Cortex of kidney (tissue), 1 donor: ENCODE measurements at places on chromosomes 2 and 18.

GRCh38 chr2:21281384-21281783, 157.6 kb downstream of the TDRD15 start:
- no peak for DNase-seq

DNA sequence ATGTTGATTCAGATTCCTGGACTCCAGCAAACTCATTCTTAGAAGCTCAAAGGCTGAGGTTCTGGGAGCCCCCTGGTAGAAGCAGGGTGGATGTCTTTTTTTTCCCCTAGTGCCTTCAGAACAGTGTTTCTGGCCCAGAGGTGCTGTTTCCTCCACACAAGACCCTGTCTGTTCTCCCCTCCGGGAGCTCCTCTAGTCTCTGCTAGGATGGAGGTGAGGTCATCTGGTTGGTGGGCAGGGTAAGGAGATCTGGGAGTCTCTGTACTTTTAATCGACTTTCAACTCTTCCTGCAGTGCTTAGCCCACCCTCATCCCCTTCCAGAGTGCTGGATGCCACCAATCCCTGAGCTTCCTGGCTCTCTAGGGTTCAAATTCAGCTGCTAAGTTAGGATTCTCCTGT, 192.0 kb downstream of the SH3BP4 start:
- DNase-seq: no peak

GRCh38 chr2:117555965-117556364, 258.5 kb upstream of the DDX18 start:
- DNase-seq: no peak

DNA sequence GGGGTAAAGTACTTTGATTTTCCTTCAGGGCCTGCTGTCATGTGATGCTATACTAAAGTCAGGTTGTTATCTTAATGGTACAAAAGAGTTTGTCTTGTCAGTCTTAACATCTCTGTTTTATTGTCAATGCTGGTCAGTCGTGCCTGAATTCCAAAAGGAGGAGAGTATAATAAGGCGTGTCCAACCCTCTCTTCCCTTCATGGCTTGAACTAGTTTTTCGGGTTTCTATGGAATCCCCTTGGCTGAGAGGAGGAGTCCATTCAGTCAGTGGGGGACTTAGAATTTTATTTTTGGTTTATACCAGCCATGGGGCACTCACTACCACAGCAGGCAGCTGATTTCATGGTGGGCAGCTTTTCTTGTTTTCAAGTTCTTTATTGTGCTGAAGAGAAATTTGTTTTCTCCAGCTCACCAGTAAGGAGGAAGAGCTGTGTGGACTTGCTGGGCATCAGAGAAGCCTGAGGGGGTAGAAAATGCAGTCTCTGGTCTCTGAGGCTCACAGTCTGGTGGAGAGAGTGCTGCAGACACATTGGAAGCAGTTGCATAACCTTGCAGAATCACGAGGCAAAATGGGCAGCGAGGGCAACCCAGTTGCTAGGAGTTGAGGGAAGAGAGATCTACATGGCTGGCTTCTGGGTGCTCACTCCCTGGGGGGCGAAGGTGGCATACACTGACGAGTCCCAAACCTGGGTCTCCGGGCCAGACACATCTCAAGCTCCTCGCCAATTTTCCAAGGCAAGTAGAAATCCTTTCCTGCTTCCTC, 193.1 kb downstream of the ZBTB7C start:
- DNase-seq: no peak

DNA sequence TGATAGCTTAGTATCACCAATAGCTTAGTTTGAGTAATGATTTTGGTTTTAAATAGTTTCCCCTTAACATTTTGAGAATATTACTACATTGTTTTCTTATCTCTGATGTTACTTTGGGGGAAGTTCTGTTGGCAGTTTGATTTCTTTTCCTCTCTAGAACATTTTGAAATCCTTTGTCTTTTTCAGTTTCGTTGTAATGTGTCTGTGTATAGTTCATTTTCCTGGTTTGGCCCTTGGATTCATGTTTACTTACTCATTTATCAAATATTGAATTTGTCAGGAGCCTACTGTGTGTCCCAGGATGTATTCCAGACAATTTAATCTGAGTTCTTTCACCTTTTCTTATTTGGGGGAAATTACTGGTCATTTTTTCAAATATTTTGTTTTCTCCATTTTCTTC, 16.7 kb downstream of the ANKRD12 start:
- no peak for DNase-seq

DNA sequence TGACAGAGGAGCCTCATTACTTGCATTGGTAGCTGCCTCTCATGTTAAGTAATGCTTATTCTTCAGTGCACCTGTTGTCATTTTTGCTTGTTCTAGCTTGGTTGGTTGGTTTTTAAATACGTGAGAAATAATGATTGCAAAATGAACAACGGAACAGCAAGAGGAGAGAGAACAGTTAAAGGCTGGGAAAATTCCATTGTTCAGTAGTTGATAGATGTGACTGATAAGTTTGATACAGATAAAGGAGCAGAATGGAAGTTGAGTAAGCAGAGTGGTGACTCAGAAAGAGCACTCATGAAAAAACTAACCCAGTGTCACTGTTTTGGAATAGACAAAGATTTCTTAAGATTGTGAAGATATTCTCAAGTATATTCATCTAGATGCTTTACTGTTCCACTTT, 50.5 kb downstream of the MTA3 start:
- no peak for DNase-seq

- no peak for DNase-seq
Measured at GRCh38 chr2:960061-960736, 9.6 kb downstream of the SNTG2 start.

GRCh38 chr18:58723810-58724602, 52.7 kb downstream of the MALT1 start:
- DNase-seq: no peak

DNA sequence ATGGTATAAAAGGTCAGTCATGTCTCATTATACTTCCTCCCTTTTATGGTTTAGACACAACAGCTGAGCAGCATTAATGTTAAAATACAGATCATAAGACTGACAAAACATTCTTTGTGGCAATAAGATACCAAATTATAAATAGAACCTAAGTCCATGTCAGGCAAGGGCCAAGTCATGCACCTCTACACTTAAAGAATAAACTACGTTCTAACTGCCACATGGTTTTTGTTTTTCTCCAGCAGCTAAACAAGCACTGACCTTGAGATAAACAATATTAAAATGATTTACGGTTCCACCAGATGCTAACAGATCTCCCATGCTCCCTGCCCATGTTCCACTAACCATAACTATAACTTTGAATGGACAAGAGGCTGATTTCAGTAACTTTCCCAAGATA, 368.6 kb upstream of the TFPI start:
- DNase-seq: no peak

DNA sequence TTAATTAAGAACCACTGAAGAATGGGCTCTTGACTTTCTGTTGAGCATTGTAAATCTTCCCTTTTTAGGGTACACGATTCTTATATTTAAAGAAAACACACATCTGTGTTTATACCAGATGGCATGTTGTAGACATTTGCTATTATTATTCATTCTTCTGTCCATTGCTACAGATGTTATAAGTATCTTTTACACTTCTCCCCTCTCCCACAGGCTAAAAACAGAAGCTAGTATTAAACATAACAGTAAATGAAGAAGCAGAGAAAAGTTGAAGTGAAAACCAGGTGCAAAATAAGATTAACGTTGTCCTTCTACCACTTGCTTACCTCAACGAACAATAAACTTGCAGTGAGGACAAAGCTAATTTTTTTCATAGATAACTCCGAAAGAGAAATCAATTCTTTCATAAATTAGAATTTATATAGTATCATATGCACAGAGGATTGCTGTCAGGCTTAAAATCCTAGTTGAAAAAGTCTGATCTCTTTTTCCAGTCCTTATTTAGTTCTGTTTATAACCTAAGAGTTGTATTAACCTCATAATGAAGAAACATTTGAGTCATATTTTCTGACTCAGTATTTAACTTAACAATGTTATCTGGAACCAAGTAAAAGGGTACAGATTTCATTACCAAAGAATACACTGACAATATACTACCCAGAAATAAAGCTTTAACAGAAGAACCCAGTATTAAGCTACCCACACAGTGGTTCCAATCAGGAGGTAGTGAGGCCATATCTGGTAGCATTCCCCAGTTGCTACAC, 16.4 kb upstream of the ZNF385B start:
- DNase-seq: no peak

DNA sequence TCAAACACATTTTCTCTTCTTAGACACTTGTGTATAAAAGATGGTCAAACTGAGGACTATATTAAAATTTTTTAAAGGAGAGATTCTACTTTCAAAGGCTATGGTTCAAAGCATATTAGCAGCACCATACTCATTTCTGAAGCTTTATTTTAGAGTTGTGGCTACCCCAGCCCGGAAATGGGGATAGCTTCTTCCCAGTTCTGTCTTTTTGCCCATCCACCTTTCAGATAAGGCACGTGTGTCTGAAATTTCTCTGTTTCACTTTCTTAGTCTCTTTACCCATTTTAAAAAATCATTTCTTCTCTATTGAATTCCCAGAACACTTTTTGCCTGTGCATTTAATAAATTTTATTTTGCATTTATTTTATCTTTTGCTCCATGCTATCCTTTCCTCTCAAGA, 431.5 kb downstream of the RNF144A start:
- no peak for DNase-seq

DNA sequence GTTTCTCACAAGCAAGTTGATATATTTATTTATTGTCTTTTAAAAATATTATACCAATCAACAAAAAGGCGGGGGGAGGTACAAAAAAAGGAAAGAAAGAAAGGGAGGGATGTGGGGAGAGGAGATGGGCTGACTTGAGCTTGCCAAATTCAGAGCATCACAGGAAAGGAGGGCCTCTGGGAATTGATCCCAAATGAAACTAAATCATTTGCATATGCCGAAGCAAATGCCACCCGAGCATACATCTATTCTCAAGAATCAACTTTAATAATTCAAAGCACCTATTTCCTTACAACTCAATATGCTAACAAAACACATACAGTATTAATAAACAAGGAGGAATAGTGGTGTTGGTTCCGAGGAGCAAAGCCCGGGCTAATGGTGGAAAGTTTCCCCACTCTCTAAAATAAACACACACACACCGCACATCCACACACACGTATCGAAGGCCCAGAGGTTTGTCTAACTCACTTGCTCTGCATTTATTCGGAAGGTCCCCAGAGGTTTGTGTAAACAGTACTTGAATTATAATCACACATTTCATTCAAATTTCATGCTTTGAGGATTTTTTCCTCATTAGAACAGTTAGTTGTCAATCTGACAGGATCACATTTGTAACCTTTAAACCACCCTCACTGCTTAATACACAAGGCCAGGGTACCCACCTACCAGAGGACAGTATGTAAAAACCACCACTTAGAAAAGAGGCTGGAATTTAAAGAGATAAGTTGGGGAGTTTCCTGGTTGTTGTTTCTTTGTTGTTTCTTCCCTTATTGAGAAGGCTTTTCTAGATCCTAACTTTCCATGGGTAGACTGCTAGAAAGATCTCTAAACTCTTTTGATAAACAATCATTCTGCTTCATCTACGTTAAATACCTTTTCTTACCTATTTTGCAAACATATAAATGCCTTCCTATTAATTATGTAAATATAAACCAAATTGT, 264.7 kb downstream of the TCF4 start:
- no peak for DNase-seq

- DNase-seq: no peak
Measured at GRCh38 chr2:184743096-184743495, 144.8 kb downstream of the ZNF804A start.

- no peak for DNase-seq
Measured at GRCh38 chr2:33782395-33783230, 183.5 kb upstream of the FAM98A start.

DNA sequence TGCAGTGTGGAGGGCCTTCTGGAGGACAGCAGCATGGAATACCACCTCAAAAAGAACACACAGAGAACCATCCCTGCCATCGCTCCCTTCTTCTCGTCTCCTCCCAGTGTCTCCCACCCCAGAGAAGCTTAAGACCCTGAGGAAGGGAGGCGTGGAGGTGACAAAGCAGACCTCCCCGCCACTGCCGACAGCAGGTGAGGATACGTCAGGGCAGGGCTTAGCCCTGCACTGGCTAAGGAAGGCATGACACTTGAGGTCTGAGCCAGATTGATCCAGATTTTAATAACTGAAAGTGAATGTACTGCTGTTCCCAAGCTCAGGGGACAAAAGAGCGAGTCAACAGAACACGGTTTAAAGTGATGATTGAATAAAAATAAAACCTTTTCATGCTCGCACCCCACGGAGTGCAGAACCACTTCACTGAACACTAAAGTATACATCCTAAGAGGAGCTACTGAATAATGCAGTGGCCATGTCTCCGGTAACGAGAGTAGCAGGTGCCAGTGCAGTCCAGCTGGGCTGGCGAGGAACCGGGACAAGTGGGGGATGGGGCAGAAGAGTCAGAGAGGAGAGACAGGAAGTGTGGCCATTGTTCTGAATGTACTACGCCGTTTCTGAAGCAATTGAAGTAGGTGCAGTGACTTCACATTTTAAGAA, 391.0 kb downstream of the CDH2 start:
- no peak for DNase-seq

DNA sequence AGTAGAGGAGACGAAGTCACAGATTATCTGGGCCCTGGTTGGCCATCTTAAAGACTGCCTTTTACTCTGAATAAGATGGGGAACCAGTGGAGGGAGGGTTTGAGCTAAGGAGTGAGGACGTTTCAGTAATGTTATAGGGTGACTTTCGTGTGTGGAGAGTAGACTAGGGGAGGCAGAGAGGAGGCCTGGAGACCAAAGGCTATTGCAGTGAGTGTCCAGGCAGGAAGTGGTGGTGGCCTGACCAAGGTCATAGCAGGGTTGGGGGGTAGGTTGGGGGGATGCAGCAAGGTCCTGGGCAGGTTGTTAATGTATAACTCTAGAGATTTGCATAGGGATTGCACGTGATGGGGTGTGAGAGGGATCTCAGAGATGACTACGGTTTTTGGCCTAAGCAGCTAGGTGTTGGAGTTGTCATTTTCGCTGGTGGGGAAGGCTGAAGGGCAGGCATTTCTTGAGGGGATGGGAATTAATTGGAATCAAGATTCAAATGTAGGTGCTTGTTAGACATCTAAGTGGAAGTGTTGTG, 4.9 kb downstream of the CEP192 start:
- no peak for DNase-seq

GRCh38 chr2:216206041-216206703, 97.0 kb downstream of the XRCC5 start:
- no peak for DNase-seq

- DNase-seq: no peak
Measured at GRCh38 chr2:3635171-3635974, 22.6 kb upstream of the ALLC start.

DNA sequence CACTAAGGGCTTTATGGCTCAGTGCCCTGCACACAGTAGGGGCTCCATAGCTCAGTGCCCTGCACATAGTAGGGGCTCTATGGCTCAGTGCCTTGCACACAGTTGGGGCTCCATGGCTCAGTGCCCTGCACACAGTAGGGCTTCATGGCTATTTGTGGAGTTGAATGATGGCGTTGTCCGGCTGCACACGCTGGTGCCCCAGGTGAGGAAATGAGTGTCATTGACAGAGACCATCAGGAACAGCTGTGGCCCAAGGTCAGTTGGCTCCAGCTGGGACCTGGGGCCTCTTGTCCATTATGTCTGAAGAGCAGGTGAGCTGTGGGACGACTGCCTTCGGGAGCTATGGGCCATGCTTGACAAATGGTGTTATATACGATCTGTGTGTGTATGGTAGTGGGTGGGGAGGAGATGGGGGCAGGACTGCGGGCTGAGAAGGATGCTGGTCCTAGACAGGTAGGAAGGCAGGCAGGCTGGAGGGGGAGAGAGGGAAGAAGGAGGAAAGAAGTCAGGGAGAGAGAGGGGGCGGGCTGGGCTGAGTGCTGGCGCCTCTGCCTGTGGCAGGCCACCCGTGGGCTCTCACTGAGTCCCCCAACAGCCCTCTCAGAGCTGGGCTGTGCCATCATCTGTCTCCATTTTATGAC, 130.6 kb downstream of the CLIP4 start:
- DNase-seq: no peak
